ENCODE measurements at places on chromosomes 4 and X.

- DNase-seq, result no peak
Measured at GRCh38 chrX:102637561-102637960, 13.7 kb upstream of the GPRASP1 start.

DNA sequence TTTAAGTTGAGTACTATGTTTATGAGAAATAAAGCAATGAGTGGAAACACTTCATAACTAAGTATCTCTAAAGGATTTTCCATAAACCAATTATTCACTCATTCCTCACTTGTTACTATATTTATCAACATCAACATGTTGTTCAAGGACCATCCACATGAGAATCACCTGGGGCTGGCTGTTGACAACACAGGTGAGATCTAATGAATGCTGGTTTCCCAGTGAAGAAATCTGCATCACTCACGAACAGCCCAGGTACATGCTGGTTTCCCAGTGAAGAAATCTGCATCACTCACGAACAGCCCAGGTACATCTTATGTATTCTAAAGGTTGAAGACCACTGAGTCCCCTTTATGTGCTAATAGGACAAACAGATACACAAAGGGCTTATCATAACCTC is 32.5 kb downstream of the TSPAN5 start:
- no peak for DNase-seq

DNA sequence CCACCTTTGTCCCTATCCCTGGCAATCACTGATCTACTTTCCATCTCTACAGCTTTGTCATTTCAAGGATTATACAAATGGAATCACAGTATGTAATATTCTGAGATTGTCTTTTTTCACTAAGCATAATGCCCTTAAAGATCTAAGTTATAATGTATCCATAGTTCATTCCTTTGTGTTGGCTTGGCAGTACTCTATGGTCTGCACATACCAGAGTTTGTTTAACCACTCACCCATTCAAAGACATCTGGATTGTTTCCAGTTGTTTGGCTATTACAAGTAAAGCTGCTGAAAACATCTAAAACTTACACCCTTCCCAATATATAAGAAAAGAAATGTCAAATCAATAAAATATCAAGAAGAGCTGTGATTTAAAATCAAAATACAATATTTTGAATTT is 26.0 kb upstream of the AWAT1 start:
- DNase-seq, result no peak

- DNase-seq, result no peak
Measured at GRCh38 chr4:5631352-5632065, 76.8 kb downstream of the EVC2 start.

GRCh38 chrX:151476604-151477303 is 79.7 kb downstream of the VMA21 start:
- no peak for DNase-seq

GRCh38 chrX:31213941-31214340 is 142.1 kb upstream of the FTHL17 start:
- DNase-seq, result no peak

DNA sequence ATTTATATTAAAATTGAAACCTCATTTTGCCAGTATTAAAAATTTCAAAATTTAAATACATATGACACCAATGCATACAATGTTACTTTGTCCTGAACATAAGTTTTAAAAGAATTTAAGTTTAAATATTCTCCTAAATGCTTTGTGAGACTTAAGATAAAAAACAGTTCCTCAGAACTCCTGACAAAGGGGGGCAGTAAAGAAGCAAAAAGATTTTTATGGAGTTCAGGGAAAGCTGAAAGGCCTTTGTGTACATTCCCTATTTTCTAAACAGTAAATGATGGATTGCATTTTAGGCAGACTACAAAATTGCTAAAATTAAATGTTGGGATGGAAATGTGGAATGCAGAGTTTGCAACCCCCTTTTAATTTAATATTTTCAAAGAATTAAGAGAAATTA is 81.7 kb downstream of the SNCA start:
- no peak for DNase-seq

- no peak for DNase-seq
Measured at GRCh38 chr4:4901877-4902276, 42.4 kb downstream of the MSX1 start.

GRCh38 chr4:154049457-154050181 is 260.7 kb upstream of the SFRP2 start:
- DNase-seq, result no peak

GRCh38 chr4:42655921-42656678 is 805 bp downstream of the ATP8A1 start:
- peak; percentile 26 for DNase-seq

- no peak for DNase-seq
Measured at GRCh38 chr4:29047341-29048041, 1672.7 kb upstream of the PCDH7 start.

GRCh38 chr4:85571008-85571407 is 96.1 kb downstream of the ARHGAP24 start:
- no peak for DNase-seq

- no peak for DNase-seq
Measured at GRCh38 chr4:161133586-161134276, 1030.1 kb downstream of the FSTL5 start.

DNA sequence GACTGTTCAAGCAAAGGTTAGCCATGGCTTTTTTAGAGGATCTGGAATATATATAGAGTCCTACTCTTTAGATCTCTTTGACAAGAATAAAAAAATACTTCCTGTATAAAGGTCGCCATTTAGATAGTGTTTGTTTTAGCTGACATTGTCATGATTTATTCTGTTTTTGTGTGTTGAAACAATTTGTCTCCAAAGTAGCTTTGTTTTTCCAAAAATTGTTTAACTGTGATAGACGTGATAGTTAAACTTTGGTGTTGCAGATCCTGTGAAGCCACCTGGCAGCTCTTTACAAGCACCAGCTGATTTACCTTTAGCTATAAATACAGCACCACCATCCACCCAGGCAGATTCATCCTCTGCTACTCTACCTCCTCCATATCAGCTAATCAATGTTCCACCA is 80.3 kb upstream of the SMARCA5 start:
- no peak for DNase-seq

DNA sequence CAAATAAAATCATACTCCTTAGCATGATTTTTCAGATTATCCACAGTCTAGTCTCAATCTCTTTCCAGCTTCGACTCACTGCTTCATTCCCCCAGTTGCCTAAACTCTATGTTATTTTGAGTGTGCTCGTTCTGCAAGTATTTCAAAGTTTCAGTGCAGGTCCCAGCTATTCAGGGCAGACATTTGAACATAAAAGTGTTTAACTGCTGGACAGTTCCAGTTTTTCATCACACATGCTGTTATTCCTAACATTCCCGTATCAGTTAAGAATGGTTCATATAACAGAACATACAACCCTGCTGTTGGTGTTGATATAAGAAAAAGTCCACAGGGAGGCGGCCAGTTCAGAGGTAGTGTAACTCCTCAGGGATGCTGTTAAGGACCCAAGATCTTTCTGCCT is 113.3 kb downstream of the SLIT2 start:
- DNase-seq, result no peak

DNA sequence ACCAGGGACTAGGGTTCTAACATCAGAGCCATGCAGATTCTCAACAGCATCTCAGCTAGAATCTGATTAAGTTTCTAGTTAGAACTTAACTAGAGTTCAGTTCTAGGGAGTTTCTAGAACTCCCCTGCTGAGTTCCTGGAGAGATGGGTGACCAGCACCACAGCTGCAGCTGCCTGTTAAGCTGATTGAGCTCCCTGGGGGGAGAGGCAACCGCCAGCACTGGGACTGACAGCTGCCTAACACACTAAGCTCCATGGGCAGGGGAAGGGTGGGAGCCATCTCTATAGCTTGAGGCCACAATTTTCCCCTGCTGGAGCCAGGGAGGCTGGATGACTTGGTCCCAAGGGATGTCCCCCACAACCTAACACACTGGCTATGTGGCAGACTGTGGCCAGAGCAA is 84.2 kb downstream of the CHIC1 start:
- DNase-seq, result no peak

GRCh38 chr4:19047279-19047880 is 1025.8 kb upstream of the LCORL start:
- no peak for DNase-seq

DNA sequence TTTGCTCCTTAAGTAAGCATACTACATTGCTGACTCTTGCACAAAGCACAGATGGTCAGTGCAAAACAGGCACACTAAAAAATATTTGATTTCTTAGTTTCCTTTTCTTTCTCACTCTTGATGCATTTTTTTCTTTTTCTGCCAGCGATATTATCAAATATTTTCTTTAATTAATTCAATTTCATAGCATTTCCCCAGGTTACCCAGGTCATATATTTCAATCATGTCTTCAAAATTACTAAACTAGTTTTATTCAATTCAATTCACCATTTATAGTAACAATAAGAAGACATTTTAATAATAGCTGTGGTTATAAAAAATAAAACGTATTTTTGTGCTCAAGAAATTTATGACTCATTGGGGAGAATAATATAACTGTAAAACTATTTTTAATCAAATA is 421.2 kb downstream of the GASK1B start:
- no peak for DNase-seq

GRCh38 chr4:26075583-26075982 is 161.6 kb downstream of the SMIM20 start:
- DNase-seq, result no peak

DNA sequence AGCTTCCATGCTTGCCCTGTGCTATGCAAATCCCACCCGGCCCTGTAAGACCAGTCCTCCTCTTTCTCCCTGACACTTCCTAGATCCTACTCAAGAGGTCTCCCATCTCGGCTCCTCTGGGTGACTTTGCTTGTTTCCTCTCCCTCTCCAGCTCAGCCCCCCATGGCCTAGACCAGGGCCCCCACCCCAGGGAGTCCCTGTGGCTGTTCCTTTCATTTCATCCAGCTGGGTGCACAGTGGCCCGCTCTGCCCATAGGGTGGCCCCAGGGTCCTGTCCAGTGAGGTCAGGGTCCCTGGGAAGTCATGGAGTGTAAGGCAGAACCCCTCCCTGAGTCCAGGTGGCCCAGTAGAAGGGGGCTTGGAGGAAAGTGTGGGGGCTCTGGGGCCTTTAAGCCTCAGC is 52.3 kb upstream of the NKX1-1 start:
- DNase-seq, result no peak

GRCh38 chrX:42096265-42096920 is 173.0 kb upstream of the CASK start:
- no peak for DNase-seq

GRCh38 chrX:136839196-136839595 is 41.3 kb downstream of the RBMX start:
- DNase-seq, result no peak

DNA sequence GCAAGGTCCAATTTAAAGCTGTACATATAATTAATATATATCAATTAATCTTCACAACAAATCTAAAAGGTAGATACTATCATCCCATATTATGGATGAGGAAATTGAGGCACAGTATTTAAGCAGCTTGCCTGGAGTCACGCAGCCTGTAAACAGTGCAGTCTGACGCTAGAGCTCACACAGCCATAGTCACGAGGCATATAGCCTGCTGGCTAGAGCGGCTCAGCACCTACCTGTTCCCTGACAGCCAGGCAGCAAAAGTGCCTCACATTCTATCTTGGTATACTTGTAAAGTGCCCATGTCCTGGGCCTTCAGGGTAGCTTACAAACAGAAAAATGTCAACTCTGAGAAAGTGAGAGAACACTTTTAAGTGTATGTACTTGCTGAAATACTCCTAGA is 222.6 kb upstream of the NEIL3 start:
- no peak for DNase-seq

GRCh38 chrX:150602743-150603142 is 34.3 kb downstream of the MTM1 start:
- DNase-seq, result no peak

DNA sequence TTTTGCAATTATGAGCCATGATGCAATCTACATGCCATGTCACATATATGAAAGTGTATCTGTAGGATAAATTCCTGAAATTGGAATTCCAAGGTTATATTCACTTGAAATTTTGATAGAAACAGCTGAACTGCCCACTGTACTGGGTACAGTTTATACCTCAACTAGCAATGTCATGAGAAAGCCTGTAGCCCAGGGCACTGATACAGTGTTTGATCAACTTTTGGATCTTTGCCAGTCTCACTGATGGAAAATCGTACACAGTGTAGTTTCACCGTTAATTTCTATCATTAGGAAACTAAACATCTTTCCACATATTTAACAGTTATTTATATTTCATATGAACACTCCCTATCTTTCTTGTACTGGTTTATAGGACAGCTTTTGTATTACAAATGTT is 34.2 kb downstream of the TAPT1 start:
- no peak for DNase-seq

GRCh38 chr4:70057651-70058050 is 7.4 kb downstream of the HTN1 start:
- no peak for DNase-seq

GRCh38 chr4:176794151-176794550 is 1.4 kb upstream of the VEGFC start:
- no peak for DNase-seq

DNA sequence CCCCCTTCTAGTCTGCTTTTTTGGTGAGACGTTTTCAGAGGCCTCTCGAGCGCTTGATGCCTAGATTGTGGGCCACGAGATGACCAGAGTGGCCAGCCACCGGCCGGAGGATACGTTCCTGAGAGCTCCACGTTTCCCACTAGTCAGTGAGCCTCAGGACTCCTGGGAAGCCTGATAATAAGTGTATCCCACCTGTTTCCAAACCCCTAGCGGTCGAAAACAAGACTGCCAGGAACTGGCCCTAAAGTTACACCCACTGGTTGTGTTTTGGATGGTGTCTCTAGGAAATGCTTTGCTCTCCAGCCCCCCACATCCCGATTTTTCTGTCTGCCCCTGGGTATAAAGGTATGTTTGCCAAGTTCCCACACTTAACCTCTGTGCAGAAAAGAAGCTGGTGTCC is 4.6 kb upstream of the RS1 start:
- DNase-seq, result no peak

DNA sequence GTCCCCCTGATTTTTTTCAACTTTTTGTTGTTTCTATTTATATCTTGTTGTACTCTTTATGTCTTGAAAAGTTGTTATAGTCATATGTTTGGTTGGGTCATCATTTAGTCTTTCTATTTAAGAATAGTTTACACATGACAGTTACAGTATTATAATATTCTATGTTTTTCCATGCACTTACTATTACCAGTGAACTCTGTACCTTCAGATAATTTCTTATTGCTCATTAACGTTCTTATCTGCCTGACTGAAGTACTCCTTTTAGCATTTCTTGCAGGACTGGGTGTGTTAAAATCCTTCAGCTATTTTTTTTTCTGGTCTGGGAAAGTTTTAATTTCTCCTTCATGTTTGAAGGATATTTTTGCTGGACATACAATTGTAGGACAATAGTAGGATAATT is 157.7 kb upstream of the DIPK2B start:
- no peak for DNase-seq

- peak; percentile 5 for DNase-seq
Measured at GRCh38 chrX:17737986-17738713, 857 bp downstream of the SCML1 start.

Data from stimulated activated CD4-positive, alpha-beta T cell treated with anti-CD3 and anti-CD28 coated beads, Interleukin-12 subunit alpha, Interleukin-12 subunit beta, amount 100 ng/mL, for 24 hours (primary cell).